Muscle of arm (tissue), 14 donors: ENCODE measurements at places on chromosomes 16 and 17.

- no peak for DNase-seq
Observed at GRCh38 chr16:10614685-10615084, 34.3 kb upstream of the EMP2 start.

DNA sequence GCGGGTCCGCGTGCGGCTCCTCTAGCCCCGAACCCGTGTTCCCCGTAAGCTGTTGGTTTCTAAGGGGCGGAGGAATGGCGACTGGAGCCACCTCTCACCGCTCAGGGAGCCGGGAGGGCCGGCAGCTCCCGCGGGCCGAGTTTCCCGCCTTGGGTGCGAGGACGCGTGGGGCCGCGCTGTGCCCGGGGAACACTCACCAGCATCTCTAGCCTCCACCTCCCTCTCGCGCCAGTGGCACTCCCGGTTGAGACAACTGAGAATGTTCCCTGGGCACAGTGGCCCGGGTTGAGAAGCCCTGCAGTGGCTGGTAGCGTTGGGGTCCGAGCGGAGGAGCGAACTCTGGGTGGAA, 560 bp downstream of the TELO2 start:
- DNase-seq: no peak

DNA sequence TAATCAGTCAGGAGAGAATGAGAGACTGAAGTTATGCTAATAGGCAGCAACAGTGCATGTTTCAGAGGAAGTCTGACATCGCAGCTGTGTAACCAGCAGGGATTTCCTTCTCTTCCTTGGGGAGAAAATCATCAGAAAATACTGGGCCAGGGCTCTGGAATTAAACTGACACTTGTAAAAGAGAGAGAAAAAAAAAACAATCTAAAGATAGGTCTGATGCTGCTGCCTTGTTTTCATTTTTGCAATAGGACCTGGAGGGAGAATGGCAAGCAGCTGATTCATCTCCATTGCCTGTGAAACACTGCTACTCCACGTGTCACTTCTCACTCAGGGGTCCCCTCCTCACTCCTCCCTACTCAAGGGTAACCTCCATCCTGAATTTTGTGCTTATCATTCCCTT, 17.7 kb upstream of the CORO6 start:
- DNase-seq: no peak

GRCh38 chr17:44197980-44198720, 1.5 kb downstream of the ATXN7L3 start:
- no peak for DNase-seq

- no peak for DNase-seq
Observed at GRCh38 chr17:29019475-29020181, 13.8 kb upstream of the SEZ6 start.
